Large intestine (tissue), 12 donors: ENCODE measurements at places on chromosomes 1 and 21.
A peak's percentile ranks its signal among the peaks of the same experiment; 100 is the strongest.

- H3K4me3 ChIP-seq: no peak overlapping the region
- no peaks in the 10 kb centered on the region for H3K27me3 ChIP-seq
- no peak for DNase-seq
- H3K36me3 ChIP-seq: no peaks in the 10 kb centered on the region
- H3K4me1 ChIP-seq: no peaks in the 10 kb centered on the region
Measured at GRCh38 chr1:89335486-89335885, 28.4 kb upstream of the GBP6 start.

- DNase-seq: no peak
- no peaks in the 10 kb centered on the region for H3K36me3 ChIP-seq
- peaks cover 6% of the 10 kb centered on the region for H3K4me1 ChIP-seq
- H3K27me3 ChIP-seq: no peaks in the 10 kb centered on the region
Measured at GRCh38 chr1:244821134-244821533, 14.3 kb upstream of the COX20 start.

DNA sequence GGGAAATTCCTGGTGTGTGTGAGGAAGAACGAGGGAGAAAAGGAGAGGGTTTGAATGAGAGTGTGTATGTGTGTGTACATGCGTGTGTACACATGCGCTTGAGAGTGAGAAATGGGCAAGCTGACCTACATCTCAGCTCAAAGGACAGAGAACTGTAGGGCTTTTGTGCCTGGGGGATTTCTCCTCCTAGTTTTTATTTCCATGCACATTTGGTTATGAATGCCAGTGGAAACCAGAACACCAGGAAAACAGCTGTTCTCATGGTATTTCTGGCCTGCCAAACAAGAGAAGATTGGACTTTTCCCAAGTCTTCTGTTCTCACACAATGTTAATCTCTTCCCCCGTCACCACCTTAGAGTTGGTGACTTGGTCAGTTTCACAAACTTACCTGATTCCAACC, 45.2 kb downstream of the SLC44A3 start:
- H3K27ac ChIP-seq: peak overlapping the region; percentile 8
- no peaks in the 10 kb centered on the region for H3K27me3 ChIP-seq
- H3K4me3 ChIP-seq: no peak overlapping the region
- peaks cover 12% of the 10 kb centered on the region for H3K4me1 ChIP-seq
- peaks cover 52% of the 10 kb centered on the region for H3K36me3 ChIP-seq

DNA sequence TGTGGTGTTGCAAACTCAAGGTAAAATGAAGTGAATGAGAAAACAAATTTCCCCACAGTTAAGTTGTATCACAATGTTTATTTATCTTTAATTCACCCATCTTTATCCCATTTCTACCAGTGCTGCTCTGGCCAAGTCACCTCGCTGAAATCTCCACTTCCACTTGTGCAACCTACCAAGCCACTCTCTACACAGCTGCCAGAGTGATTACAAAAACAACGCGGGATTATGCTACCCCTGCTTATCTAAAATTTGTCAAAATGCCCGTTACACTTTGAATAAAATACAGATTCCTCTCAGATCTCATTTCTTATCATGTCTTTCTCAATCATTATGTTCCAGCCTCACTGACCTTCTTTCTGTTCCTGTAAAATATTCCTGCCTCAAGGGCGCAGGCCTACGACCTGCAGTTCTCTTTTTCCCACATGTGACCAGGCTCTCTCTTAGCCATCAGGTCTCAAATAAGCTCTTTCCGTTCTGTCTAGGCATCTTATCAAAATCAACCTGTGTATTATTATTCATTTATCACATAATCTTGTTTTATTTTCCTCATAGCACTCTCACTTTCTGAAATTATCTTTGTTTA, 95.6 kb downstream of the NTMT2 start:
- no peak overlapping the region for H3K27ac ChIP-seq
- no peak for DNase-seq
- no peaks in the 10 kb centered on the region for H3K36me3 ChIP-seq
- no peaks in the 10 kb centered on the region for H3K4me1 ChIP-seq
- H3K4me3 ChIP-seq: no peak overlapping the region

DNA sequence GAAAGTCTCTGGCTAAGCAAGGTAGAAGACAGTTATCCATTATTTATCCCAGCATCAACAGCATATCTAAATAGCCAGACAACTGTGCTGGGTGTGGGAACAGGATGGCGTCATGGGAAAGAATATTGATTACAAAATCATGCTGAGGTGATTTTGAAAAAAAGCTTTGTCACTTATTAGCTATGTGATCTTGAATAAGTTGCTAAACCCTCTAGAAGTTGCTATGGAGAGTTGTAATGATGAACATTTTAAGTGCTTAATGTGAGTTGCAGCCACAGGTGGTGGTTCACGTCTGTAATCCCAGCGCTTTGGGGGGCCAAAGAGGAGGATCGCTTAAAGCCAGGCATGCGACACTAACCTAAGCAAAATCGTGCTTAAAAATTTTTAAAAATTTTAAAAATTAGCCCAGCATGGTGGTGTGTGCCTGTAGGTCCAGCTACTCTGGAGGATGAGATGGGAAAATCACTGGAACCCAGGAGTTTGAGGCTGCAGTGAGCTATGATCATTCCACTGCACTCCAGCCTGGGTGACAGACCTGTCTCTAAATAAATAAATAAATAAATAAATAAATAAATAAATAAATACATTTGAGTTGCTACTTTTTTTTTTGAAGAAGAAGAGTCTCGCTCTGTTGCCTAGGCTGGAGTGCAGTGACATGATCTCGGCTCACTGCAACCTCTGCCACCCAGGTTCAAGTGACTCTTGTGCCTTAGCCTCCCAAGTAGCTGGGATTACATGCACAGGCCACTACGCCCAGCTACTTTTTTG, 33.6 kb downstream of the WNT2B start:
- DNase-seq: no peak
- no peak overlapping the region for H3K27ac ChIP-seq
- H3K36me3 ChIP-seq: peaks cover 18% of the 10 kb centered on the region

- H3K27me3 ChIP-seq: no peaks in the 10 kb centered on the region
- peaks cover 29% of the 10 kb centered on the region for H3K4me1 ChIP-seq
- DNase-seq: peak; percentile 75
Measured at GRCh38 chr1:116373431-116374352, 648 bp downstream of the ATP1A1 start.

DNA sequence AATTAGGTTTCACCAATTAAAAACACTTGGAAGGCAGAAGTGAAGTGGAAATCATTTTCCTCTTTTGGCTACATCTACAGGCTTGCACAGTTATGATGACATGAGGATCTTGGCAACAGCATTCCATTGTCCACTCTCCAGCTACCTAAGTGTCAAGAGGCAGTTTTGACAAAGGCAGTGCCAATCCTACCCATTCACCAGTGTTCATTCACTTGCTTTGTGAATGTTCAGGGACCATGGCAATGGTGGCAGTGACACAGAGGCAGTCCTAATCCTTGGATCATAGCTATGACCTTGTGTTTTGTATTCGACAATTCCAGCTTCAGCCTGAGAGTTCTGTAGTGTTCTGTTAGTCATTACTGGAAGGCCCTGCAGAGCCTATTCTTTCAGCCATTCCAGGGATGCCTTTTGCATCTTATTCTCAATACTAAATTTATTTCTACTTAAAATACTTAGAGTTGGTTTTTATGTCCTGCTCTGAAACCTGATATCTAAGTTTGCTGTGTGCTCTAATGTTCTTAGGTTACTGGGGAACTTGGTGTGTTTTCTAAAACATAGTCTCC, 36.7 kb downstream of the CRB1 start:
- no peak overlapping the region for H3K4me3 ChIP-seq
- no peak for DNase-seq
- no peak overlapping the region for H3K27ac ChIP-seq

GRCh38 chr1:41348394-41348793, 12.8 kb upstream of the FOXO6 start:
- H3K4me1 ChIP-seq: peaks cover 2% of the 10 kb centered on the region
- no peak overlapping the region for H3K4me3 ChIP-seq
- DNase-seq: no peak
- H3K36me3 ChIP-seq: no peaks in the 10 kb centered on the region

DNA sequence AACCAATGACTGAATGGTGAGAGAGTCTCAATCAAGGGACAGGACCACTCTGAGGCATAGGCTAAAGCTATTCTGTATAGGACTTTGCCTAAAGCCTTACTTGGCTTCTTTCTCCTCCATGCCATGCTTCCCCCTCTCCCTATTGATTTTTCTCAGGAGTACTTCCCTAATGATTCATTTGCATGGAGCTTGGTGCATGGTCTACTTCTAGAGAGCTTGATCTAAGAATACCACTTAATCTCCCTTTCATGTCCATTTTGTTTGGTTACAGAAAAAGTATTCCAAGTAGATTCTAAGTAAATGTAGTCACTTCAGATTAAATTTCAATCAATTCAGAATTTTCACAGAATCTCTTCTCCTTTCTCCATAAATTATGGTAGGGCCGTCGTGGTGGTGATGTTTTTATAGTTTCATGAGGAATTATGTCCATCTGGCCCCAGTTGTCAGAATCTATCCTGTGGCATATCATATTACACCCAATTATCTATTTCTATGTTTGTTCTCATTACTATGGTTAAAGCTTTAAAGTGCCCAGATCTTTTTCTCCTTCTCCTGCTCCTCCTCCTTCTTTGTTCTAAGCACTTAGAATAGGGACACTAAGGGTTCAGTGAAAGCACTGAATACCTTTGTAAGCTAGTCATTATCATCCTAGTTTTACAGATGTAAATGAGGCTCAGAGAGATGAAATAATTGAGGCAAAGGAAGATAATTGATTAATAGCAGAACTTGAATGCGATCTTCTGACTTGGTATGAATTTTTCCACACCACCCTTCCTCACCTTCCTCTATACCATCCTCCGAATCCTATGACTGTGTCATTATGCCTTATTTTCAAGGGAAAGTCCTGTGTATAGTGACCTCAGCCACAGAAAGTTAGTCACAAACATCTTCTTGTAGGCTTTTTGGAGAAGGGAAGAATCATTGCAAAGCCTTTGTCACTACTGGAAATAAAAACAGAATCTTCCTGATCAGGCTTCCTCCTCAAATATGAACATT, 85.6 kb upstream of the ZRANB2 start:
- H3K4me3 ChIP-seq: no peak overlapping the region
- no peaks in the 10 kb centered on the region for H3K36me3 ChIP-seq
- H3K4me1 ChIP-seq: no peaks in the 10 kb centered on the region
- no peak overlapping the region for H3K27ac ChIP-seq

DNA sequence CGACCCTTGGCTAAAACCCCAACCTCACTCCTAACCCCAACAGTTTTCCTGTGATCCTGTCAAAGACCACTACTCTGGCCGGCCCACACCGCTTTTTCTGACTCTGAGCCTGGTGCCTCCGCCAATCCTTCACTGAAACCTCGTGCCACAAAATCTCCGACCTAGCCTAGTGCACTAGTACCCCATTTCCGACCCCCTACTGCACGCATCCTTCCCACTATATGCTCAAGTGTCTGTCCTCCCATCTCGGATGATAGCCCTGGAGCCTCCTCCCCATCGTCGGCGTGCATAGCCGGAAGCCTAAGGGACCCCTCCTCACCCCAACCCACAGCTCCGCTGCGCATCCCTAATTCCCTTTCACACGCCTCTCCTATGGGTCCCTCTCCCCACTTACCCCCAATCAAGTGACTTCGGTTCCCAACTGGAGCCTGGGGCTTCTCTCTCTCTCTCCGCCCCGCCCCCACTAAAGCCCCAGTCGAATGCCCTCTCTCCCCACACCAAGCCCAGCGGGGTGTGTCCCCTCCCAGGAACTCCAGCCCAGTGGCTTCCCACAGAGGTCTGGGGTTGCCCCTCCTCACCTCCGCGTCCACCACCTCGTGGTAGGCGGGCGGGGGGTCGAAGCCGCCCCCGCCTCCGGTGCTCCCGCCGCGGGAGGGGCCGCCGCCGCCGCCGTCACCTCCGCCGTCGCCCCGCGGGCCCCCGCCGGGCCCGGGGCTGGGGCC, 791 bp downstream of the USP24 start:
- H3K27me3 ChIP-seq: no peaks in the 10 kb centered on the region
- H3K4me1 ChIP-seq: peaks cover 18% of the 10 kb centered on the region
- no peaks in the 10 kb centered on the region for H3K36me3 ChIP-seq
- H3K27ac ChIP-seq: peak overlapping the region; percentile 44

GRCh38 chr1:186059311-186059710, 315.7 kb downstream of the TPR start:
- H3K4me1 ChIP-seq: no peaks in the 10 kb centered on the region
- DNase-seq: no peak
- no peak overlapping the region for H3K4me3 ChIP-seq

DNA sequence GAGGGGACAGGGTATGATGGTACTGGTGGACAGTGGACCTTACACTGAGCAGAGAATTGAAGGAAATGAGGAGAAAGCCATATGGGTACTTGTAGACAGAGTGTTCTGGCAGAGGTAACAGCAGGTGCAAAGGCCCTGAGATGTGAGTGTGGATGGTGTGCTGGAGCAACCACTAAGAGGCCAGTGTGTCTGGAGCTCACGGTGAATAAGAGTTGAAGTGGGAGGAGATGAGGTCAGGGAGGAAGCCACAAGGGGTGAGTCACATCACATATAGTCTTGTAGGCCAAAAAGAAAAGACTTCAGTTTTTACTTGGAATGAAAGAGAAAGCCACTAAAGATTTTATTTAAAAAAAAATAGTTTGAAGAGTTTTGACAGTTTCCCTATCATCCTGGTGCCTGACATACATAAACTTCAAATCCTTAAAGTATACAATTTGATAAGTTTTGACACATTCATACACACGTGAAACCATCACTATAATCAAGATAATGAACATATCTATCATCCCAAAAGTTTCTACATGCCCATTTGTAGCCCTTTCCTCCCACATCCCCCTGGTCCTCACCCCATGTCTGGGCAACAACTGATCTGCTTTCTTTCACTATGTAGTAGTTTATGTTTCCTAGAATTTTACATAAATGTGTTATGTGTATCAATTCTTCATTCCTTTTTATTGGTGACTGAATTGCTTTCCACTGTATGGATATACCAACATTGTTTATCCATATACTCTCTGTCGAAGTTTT, 148.4 kb downstream of the GPATCH2 start:
- H3K27me3 ChIP-seq: no peaks in the 10 kb centered on the region
- H3K4me1 ChIP-seq: no peaks in the 10 kb centered on the region
- no peak overlapping the region for H3K4me3 ChIP-seq

DNA sequence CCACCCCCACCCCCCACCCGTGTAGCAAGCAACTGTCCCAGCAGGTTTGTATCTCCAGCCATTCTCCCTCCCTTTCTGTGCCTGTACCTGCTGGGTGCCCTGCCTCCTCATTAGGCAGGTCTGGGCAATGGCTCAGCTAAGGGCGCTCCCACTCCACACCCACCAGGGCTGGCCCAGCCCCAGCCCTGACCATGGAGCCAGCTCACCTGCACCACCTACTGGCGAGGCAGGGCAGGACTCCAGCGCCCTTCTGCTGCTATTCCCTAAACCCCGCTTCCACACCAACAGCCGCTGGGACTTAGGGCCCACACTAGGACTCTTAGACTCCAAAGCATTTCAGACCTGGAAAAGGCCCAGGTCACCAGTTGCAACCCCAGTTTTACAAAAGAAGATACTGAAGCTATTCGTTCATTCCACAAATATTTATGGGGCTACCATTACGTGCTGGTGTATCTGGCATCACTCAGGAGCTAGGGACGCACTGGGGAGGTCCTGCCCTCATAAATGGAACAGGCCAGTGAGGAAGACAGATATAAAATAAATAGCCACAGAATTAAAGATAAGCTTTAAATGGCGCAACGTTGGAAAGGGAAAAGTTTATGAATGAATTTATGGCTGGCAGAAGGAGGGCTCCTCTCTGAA, 24.0 kb downstream of the PGLYRP3 start:
- no peaks in the 10 kb centered on the region for H3K4me1 ChIP-seq
- no peak for DNase-seq
- peaks cover 23% of the 10 kb centered on the region for H3K27me3 ChIP-seq
- no peak overlapping the region for H3K27ac ChIP-seq
